ENCODE measurements at places on chromosomes 6 and 20. TPM values are rescaled to one million over a fixed set of nuclear protein-coding genes. Genes with fewer than 3 reads are reported as not detected.

LTB gene
- total RNA-seq = 613 TPM

SNRPB gene
- 338 TPM for total RNA-seq

TSHZ2 gene
- not detected for total RNA-seq

HLA-DPB1 gene
- total RNA-seq = 22.8 TPM

Measured in activated CD8-positive, alpha-beta T cell treated with anti-CD3 and anti-CD28 coated beads, Interleukin-2, amount 10 ng/mL, durations not matched to agents 7 days and 5 days (primary cell).